Glutamatergic neuron (in vitro differentiated cells): ENCODE measurements at places on chromosomes 1 and 21.

DNA sequence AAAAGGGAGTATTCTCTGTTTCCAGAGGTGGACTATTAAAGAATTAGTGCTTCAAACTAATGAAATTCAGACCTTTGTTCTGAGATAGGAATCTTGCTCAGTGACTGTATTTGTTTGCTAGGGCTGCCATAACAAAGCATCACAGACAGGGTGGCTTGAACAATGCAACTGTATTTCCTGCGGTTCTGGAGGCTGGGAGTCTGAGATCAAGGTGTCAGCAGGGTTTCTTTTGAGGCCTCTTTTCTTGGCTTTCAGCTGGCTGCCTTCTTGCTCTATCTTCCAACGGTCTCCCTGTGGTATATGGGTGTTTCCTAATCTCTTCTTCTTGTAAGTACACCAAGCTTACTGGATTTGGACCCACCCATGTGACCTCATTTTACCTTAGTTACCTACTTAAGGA, 264.6 kb upstream of the PROX1 start:
- no peak for DNase-seq

DNA sequence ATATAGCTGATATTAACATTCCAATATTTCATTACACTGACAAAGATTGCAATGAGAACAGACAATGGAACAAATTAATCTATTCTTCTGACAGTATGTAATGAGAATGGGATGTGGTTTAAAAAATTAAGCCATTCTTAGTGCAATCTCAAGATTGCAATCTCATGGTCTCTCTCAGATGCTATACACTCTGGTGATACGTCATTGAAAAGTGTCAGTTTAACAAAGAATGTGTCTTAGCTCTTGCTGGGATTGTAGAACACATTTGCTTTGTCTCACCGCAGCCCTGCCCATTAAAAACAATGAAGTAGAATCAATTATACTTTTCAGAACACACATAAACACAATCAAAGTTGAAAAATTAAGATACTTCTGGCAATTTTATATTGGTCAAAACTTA, 55.2 kb downstream of the LRRC53 start:
- no peak for DNase-seq

GRCh38 chr1:117026361-117026760, 24.8 kb downstream of the CD101 start:
- DNase-seq: no peak

- no peak for DNase-seq
These were observed 60.5 kb downstream of the TBX15 start for GRCh38 chr1:118927427-118928187.

DNA sequence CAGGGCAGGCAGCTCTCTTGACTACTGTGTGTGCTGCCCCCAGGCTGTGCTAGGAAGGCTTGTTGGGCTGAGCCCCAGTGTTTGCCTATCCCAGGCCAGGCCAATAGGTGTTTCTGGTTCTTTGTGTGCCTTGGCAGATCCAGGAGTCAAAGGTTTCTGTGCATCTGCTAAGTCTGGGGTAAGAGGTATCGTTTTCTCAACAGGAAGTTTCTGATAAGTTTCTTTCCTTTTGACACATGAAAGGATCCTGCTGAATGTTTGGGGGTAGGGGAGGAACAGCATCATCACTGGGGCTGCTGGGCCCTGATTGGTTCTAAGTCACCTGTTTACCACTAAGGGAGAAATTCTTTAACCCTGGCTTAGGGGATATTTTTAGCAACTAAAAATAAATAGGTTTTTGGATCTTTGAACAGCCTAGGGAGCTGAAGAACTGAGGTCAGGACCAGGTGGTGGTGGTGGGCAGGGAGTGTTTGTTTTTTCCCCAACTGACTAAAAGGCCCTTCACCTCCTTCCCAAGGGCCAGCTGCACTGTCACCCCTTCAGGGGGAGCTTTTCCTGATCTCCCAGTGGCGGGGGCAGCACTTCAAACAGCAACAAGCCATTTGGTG, 85.1 kb downstream of the KCNN3 start:
- DNase-seq: no peak

DNA sequence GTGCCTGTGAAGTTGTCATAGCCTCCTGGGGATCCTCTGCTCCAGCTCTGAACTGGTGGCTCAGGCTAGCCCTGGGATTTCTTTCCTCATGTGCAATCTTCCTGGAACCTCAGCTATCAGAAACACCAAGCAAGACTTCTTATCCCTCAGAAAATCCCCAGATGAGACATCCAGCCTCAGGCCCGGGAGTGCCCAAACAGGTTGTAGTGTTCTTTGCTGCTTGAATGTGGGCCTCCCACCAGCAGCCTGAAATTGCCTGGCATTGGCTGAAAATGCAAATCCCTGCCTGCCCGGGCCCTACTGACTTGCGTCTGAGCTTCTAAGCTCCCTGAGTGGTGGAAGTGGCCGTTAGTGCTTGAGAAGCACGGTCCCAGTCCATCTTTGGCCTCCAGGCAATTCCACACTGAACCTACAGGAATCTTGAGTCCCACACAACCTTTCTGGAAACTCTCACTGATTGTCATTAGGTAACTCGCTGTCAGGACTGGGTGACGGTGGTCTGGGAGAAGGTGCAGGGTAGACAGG, 146.8 kb downstream of the ZBTB18 start:
- DNase-seq: no peak

DNA sequence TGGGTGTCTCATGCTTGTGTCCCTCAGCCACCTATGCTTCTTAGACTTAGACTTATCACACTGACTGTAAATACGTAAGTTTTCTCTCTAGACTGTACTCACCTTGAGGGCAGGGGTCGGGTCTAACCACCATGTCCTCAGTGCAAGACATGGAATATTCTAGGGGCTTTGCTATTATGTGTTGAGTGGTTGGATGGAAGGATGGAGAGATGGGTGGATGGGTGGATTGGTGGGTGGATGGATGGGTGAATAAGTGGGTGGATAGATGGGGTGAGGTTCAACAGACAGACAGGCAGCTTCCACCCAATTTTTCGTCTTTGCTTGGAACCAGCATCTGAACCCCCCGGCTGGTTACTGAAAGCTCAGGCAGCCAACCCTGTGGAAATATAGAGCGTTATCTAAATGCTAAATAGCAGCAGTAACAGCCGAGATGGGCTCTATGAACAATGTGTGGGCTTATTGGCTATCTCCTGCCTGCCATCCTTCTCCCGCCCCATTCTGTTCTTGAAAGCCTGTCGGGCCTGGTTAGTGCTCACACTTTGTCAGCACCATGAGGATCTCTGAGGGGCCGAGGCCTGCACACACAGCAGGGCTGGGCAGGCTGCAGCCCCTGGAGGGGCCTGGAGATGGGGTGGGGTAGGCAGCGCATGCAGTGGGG, 130.7 kb downstream of the ACTL8 start:
- DNase-seq: no peak

- no peak for DNase-seq
These were observed 43.4 kb upstream of the C1orf53 start for GRCh38 chr1:197859024-197859423.

DNA sequence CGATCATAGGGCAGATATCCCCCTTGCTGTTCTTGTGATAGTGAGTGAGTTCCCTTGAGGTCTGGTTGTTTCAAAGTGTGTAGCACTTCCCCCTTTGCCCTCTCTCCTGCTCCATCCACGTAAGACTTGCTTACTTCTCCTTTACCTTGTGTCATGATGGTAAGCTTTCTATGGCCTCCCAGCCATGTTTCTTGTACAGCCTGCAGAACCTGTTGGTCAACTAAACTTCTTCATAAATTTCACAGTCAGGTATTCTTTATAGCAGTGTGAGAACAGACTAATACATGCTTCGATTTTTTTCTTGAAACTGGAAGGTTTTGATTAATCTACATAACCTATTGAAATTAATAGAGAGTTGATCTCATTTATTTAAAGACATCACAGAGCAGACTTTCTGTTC, 302.5 kb upstream of the PBX1 start:
- DNase-seq: no peak

DNA sequence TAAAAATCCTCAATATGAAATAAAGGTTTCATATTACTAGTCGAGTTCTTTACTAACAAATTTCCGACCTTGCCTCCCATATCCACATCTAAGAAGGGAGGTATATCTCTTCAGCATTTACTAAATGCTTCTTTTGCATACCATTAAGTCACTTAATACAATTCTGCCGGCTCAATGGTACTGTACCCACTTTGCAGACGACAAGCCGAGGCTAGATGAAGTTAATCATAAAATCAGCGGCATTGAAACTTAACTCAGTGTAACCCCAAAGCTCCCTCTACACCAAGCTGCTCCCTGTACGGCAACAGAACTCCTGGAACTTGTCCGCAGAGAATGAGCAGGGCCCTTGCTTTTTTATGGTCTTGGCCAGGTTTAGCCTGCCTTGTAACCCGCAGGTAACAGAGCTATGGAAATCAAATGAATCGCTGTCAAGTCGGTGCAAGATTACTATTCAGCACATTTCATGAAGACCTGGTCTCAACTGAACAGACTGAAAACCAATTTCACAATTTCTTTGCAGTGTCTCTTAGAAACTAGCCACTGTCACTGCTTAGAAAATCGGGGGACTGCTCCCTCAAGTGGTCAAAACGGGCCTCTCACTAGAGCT, 738 bp downstream of the INTS7 start:
- no peak for DNase-seq

DNA sequence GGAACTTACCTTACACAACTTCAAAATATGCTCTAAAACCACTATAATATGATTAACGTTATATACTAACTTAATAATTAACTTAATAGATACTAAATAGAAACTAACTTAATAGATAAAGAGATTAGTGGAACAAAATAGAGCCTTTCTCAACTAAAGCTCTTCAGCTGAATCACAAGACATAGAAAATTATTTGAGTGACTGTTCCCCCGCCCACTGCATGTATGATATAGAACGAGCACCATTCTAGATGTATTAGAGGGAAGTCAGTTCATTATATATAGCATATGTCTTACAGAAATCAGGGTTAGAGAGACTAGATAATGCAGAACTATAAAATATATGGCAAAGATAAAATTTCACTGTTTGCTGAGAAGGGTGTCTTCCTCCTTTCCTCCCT, 16.3 kb downstream of the LYPLAL1 start:
- no peak for DNase-seq

GRCh38 chr1:45796946-45797345, 6.5 kb upstream of the MAST2 start:
- no peak for DNase-seq

- DNase-seq: no peak
These were observed 6.9 kb upstream of the PRSS38 start for GRCh38 chr1:227808566-227808965.

DNA sequence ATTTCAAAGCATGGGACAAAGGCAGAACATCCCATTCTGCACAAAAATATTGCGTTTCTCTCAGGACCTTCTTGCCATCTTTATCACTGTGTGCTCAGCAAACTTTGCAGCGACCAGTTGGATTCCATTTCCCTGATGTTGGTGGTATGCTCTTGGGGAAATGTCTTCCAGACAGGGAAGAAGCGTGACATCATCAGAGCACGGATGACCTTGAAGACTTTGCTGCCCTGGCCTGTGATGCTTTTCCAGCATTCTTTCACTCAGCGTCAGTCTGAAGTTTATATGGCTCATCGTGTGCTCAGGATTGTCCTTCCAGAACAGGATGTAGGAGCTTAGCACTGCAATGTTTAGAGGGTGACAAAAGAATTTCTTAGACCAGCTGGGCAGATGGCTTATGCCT, 131.4 kb upstream of the F3 start:
- no peak for DNase-seq

DNA sequence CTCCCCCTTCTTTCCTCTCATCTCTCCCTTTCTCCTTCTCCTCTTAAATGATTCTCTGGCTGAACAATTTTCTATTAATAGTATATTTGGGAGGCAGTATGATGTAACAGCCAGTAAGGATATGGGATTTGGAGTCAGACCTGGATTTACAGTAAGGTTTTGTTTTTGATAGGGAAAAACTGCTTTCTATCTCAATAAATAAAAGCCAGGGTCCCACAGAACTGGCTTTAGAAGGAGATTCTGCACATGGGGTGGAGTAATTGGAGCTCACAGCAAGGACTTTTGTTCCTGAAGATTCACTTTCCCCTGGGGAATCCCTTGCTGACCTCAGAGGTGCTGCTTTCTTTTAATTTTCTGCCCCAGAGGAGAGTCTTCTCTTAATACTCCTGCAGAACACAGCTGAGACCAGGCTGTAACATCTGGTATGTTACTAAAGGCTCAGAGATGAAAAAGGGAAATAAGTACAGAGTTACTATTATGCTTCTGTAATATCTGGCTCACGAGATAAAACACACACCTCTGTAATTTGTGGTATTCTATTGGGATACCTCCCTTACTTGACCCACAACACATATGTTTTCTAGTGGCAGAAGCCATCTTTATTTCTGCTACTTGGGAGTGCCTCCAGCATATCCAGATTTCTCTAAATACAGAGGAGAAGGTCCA, 13.4 kb downstream of the EPB41 start:
- DNase-seq: no peak

DNA sequence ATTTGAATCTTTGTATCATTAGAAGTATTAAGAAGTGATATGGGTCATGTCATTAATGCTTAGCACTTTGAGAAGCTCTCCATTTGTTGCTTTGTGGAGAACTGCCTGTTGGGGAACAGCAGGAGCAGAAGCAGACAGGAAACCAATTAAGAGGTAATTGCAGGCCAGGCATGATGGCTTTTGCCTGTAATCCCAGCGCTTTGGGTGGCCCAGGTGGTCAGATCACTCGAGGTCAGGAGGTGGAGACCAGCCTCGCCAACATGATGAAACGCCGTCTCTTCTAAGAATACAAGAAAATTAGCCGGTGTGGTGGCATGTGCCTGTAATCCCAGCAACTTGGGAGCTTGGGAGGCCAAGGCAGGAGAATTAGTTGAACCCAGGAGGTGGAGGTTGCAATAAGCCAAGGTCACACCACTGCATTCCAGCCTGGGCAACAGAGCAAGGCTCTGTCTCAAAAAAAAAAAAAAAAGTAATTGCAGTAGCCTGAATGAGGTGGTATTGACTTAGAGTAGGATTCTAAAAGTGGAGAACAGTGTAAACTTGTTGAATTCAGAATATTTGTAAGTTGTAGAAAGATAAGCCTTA, 57.8 kb upstream of the FASLG start:
- DNase-seq: no peak

GRCh38 chr1:56961426-56961825, 4.4 kb downstream of the C8B start:
- DNase-seq: no peak

GRCh38 chr1:178150610-178151009, 56.7 kb downstream of the RASAL2 start:
- no peak for DNase-seq

- DNase-seq: no peak
These were observed 2.2 kb upstream of the MATN1 start for GRCh38 chr1:30725450-30726095.
